ENCODE measurements at places on chromosomes 16 and 17.

GRCh38 chr17:80189611-80190010 lies 19.8 kb downstream of the CARD14 start:
- no peak for DNase-seq

GRCh38 chr17:58436245-58436644 lies 18.9 kb upstream of the RNF43 start:
- no peak for DNase-seq

- DNase-seq = no peak
These were observed 141.1 kb downstream of the RGS9 start for GRCh38 chr17:65278050-65278819.

GRCh38 chr16:72705801-72706200 lies 342.1 kb downstream of the ZFHX3 start:
- DNase-seq = no peak

DNA sequence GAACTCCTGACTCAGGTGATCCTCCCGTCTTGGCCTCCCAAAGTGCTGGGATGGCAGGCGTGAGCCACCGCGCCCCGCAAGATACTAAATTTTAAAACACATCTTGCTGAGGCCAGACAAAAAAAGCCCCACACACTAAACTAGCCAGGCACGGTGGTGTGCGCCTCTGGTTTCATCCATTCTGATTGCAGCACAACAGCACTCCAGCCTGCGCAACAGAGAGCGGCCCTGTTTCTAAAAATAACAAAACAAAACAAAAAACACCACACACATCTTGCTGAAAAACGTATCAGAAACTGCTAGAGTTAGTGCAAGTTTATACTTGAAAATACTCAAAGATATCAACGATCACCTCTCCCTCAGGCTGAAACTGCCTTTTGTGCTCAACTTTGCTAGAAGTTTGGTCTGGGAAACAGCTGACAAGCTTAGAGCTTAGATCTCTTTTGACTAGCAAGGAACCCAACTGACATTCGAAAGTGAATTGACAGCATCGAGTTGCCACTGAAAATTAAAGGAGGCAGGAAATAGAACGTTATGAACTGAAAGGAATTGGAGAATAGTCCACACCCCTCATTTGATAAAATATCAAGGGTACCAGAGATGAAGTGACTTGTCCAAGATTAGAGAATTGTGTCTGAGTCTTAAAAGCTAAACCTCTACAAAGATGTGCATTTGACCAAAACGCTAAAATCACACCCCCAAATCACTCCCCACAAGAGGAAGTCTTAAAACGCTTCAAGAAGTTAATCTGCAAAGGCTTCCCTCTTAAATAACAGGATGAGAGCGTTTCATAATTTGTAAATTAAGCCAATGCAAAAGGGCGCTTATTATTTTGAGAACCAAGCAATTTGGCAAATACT lies 908 bp downstream of the COG4 start:
- DNase-seq = no peak

- no peak for DNase-seq
These were observed 164.4 kb upstream of the XYLT1 start for GRCh38 chr16:17635183-17635582.

GRCh38 chr16:71637398-71637797 lies 11.4 kb downstream of the MARVELD3 start:
- no peak for DNase-seq

- DNase-seq = no peak
These were observed 468.7 kb upstream of the C16orf82 start for GRCh38 chr16:26598061-26598460.

GRCh38 chr17:55661963-55662834 lies 60.5 kb downstream of the TMEM100 start:
- DNase-seq = no peak

DNA sequence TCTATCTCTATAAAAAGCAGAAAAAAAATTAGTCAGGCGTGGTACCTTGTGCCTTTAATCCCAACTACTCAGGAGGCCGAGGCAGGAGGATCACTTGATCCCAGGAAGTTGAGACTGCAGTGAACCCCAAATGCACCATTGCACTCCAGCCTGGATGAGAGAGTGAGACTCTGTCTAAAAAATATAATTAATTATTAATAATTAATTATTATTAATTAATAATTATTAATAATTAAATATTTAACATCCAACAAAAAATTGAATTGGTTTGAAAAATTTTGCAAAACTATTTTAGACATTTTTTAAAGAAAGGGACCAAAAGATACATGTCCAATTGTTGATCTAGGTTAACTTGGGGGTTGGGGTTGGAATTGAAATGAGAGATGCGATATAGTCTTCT lies 51.0 kb downstream of the MYH3 start:
- no peak for DNase-seq

DNA sequence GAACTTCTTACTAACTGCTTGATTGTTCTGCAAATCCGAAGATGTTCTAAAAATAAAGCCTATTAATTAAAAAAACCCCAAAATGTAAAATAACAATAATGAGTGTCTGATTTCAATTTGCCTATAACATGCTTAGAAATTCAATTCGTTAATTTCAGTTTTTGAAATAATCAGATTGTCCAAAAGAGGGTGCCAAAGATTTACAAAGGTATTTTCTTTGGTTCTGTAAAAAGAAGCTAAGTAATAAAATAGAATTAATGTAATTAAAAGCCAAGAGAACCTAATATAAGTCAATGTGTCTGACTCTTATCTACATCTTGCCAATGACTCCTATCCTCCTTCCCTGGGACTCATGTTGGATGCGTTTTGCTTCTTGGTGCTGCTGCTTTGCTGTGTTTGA lies 75.0 kb upstream of the CPHXL start:
- no peak for DNase-seq

GRCh38 chr17:75875940-75876189 lies 2.5 kb downstream of the TRIM47 start:
- no peak for DNase-seq

DNA sequence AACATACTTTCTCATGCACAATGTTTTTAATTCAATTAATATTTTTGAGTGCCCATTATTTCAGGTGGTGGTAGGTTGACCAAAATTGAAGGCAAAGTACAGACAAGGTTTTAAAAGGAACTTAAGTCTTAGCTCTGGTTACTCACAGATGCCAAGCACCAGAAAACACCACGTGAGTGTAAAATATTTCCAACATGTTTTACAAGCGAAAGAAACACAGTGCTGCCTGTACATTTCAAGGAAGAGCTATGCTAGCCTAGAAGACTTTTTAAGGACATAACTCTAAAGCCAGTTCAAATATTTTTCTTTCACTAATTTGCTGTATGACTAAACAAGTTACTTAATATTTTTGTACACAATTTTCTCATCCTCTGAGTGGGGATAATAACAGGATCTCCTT lies 736.4 kb upstream of the GOT2 start:
- DNase-seq = no peak

GRCh38 chr17:56739376-56739775 lies 94.3 kb downstream of the C17orf67 start:
- no peak for DNase-seq

GRCh38 chr17:39244600-39245570 lies 19.1 kb upstream of the STAC2 start:
- DNase-seq = peak; percentile 8

GRCh38 chr16:75620326-75621169 lies 2.5 kb downstream of the ADAT1 start:
- no peak for DNase-seq

DNA sequence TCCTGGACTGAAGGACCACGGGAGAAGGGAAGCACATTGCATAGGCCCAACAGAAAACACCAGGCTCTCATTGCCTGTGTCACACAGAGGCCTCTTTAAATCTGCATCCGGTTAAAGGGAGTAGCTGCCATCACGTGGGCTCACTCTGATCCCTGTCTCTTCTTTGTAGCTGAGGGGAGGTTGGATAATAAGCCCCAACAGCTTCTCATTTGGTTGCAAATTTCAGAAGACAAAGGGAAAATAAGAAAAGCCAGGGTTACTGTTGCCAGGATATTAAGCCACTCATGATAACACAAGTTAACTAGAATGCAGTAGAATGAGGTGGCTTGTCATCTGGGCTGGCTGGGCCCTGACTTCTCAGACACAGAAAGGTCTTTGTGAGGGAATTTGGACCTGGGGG lies 325.1 kb upstream of the ERCC4 start:
- no peak for DNase-seq

GRCh38 chr16:57629516-57630406 lies 1.3 kb downstream of the ADGRG1 start:
- no peak for DNase-seq

DNA sequence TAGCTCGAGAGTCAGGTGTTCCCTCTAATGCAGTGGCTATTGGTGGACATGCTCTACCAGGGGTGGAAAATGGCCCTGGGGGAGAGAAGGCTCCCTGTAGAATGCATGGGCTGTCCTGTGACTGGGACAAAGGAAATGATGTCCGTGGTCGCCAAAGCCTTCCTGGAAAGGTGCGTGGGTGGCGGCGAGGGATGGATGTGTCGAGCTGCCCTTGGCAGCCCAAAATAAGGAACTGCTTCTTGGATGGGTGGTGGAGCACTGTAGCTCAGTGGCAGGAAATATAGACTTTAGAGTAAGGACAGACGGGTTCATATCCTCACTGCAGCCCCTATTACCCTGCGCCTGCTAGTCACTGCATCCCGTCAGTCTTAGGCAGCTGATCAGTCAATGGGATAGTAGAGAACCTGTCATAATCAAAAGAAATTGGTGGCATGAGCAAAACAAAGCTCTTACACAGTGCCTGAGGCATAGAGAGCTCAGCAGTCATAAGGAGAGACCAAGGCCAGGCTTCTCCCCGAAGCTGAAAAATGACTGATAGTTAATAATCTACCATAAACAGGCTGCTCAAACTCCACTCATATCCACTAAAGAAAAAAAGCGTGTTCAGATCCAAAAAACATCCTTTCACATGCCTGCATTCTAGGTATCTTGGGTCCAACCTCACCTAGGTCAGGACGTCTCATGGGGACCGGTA lies 123.5 kb upstream of the PLCG2 start:
- DNase-seq = no peak

GRCh38 chr17:49217651-49218413 lies 7.3 kb downstream of the ABI3 start:
- DNase-seq = no peak

DNA sequence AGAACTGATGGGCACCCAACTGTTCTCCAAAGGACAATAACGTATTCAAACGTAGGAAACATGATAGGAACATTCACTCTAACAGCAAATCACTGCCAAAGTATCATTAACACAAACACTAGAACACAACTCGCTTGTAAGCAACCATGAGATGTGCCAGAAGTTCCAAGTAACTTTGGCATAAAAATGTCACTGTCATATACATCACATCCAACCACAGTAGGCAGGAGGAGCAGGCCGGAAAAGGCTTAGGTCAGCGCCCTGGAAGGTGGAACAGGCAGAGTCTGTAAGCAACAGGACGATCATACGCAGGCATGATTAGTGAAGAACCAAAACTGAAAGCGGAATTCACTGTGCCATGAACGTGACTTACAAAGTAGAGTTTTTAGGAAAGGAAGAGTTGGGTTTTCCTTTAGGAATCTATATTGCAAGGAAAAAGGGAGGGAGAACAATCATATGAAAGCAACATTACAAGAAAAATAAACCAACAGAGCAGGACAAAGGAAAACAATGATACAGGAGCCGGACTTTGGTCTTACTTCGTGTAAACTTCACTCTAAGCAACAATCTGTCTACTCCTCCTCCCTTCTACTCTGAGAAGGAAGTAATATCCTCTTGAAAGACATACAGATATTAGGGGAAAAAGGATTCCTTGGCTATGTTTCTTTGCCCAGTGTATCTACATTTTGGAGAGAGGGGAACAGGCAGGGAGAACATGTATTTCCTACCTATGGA lies 52.3 kb downstream of the YWHAE start:
- DNase-seq = no peak

- no peak for DNase-seq
These were observed 58.0 kb upstream of the GSE1 start for GRCh38 chr16:85554889-85555718.

GRCh38 chr16:64974381-64974780 lies 147.5 kb downstream of the CDH11 start:
- no peak for DNase-seq

GRCh38 chr17:40535924-40536294 lies 29.4 kb downstream of the CCR7 start:
- DNase-seq = peak; percentile 28

- no peak for DNase-seq
These were observed 197.7 kb upstream of the CIBAR2 start for GRCh38 chr16:85309656-85310587.

GRCh38 chr17:62189377-62189776 lies 124.3 kb upstream of the MED13 start:
- no peak for DNase-seq

DNA sequence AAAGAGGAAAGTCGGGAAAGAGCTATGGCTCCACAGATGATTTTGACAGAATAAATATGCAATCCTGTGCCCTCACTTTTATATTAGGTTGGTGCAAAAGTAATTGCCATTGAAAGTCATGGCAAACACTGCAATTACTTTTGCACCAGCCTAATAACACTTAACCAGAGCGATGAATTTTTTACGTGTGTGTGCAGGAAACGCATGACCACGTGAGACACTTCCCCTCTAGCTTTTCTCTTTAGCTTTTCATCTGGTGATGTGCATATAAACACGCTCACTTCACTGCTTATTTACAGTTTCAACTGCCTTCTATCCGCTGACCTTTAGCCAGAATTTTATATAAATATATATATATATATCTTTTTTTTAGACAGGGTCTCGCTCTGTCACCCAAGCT lies 216.3 kb upstream of the PSMD7 start:
- no peak for DNase-seq

DNA sequence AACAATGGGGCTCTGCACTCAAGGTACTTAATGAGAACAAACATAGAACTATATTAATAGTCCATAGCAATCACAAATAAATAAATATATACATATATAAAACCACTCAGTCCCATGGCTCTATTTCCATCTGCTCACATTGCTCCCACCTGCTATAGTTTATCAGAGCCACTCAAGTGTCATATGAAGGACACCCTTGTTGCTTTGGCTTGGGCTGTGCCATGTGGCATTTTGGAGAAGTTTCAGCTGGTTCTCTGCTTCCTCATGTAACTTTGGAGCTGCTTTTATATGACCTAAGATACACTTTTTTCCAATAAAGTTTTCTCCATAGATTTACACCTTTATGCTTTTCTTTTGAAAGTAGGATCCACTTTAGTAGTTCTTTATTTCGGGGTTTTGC lies 126.4 kb downstream of the KCNJ2 start:
- DNase-seq = no peak

DNA sequence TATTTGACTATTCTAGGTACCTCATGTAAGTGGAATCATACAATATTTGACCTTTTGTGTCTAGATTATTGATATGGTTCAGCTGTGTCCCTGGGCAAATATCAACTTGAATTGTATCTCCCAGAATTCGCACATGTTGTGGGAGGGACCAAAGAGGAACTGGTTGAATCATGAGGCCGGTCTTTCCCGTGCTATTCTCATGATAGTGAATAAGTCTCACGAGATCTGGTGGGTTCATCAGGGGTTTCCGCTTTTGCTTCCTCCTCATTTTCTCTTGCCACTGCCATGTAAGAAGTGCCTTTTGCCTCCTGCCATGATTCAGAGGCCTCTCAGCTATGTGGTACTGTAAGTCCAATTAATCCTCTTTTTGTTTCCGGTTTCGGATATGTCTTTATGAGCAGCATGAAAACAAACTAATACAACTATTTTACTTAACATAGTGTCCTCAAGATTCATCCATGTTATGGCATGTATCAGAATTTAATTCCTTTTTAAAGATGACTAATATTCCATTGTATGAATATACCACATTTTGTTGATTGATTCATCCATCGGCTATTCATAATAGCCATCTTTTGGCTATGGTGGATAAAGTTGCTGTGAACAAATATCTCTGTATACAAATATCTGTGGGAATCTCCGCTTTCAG lies 129.1 kb downstream of the FTO start:
- no peak for DNase-seq
